ENCODE measurements at places on chromosomes 12 and 14.

GRCh38 chr12:76586764-76587395, 27.3 kb upstream of the OSBPL8 start:
- peak; percentile 7 for DNase-seq

DNA sequence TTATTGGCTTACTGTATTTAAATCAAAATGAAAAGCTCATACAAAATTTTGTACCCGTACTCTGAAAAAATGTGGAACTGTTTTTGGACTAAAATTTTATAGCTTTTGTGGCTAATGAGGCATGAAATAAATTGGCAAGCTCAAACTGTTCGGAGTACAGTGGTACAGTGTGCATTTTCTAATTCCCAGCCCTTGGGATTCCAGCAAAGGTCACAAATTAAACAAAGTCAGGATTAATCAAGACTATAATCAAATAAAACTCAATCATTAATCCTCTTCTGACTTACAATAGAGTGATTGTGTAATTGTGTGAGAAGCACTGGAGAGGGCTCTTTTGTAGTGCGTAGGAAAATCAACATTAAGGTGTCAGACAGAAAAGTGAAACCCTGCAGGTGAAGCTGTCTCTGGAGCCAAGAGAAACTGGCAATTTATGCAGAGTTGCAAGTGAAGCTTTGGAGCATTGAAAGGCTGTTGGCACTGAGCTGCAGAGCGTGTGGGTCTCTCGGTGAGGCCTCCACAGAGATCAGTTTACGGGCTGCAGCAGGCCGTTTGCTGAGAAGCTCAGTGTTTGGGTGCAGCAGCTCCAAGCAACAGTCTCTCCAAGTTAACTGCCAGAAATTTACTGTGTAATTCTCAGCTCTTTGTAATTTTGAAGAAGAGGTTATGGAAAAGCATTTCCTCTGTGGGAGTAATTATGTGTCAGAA, 275.9 kb downstream of the FBXL14 start:
- DNase-seq: no peak

- no peak for DNase-seq
These were observed 773.1 kb upstream of the TBX3 start for GRCh38 chr12:115456946-115457689.

- no peak for DNase-seq
These were observed 144.7 kb downstream of the GPHN start for GRCh38 chr14:66652525-66653106.

- DNase-seq: no peak
These were observed 130.7 kb upstream of the ARID2 start for GRCh38 chr12:45598761-45599160.

GRCh38 chr14:89264196-89264800, 152.7 kb downstream of the FOXN3 start:
- no peak for DNase-seq

DNA sequence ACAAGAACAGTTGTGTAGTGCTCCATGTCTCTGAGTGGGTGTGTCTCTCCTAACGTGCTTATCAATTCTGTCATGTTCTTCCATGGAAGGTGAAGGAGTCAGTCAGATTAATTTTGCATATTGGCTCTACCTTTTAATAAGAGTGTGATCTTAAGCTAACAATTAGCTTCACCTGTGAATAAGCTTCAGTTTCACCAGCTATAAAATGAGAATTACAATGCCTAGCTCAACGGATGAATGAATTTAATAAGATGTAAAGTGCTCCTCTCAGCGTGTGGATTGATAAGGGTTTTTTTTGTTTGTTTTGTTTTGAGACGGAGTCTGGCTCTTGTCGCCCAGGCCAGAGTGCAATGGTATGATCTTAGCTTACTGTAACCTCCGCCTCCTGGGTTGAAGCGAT, 32.7 kb downstream of the CCDC175 start:
- no peak for DNase-seq

GRCh38 chr12:65656891-65657351, 167.4 kb upstream of the HMGA2 start:
- DNase-seq: no peak

All from GM19239 (cell line).